ENCODE measurements at places on chromosomes 1 and 21.

GRCh38 chr1:81797701-81798100 is 3.0 kb upstream of the ADGRL2 start:
- no peak for DNase-seq

- DNase-seq = peak; percentile 11
Observed at GRCh38 chr1:202967684-202968281, 726 bp upstream of the CYB5R1 start.

- DNase-seq = no peak
Observed at GRCh38 chr1:59696421-59697115, 118.2 kb upstream of the HOOK1 start.

DNA sequence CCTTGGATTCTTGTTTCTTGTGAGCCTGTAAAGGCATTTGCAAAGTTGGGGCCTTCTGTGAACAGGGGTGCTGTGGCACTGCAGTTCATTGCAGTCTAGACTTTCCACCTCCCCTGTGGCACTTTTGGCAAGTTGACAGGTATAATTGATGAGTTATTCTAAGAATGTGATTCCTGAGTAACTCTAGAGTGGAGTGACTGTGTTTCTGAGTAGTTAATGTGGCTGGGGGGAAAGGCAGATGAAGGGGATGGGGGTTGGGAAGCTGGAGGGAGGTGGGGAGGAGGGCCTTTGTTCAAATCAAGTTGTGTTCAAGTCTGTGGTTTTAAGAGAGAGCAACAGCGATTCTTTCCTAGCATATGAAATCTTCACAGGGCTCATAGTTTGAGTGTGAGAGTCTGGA is 32.9 kb downstream of the PBX1 start:
- no peak for DNase-seq

DNA sequence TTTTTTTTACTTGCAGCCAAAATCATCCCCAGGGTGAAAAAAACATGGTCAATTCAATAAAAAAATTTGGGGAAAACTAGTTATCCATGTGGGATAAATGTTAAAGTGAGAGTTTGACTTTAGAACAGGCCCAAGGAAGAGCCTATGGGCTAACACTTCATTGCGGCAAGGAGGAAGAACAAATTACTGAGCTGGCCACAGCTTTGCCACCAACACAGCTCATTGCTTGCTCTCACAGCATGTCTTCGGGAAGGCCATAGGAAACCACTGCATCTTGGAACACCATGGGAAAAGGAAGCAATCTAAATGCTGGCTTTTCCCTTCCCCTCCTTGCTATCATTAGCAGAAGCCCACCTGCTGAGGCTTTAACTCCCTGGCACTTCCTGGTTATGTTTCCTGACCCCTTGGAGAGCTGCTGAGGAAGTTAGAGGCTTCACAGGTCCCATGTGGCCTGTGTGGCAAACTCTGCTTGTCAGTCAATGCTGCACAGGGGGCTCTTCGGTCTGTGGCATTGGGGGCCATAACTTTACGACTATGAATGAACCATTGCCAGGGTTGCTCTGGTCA is 86.0 kb downstream of the SLC25A24 start:
- no peak for DNase-seq

DNA sequence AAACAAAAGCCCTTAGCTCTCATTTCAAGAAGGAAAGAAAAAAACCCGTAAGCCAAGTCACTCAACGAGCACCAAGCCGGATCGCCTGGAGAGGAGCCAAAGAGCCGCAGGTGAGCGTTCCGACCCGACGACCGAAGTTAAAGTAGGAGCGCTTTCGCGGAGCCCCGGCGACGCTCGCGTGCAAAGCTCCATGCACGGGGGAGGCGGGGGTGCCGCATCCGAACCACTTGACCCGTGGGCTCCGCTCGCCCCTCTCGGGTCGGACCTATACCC is 382 bp downstream of the GPBP1L1 start:
- DNase-seq = peak; percentile 66

DNA sequence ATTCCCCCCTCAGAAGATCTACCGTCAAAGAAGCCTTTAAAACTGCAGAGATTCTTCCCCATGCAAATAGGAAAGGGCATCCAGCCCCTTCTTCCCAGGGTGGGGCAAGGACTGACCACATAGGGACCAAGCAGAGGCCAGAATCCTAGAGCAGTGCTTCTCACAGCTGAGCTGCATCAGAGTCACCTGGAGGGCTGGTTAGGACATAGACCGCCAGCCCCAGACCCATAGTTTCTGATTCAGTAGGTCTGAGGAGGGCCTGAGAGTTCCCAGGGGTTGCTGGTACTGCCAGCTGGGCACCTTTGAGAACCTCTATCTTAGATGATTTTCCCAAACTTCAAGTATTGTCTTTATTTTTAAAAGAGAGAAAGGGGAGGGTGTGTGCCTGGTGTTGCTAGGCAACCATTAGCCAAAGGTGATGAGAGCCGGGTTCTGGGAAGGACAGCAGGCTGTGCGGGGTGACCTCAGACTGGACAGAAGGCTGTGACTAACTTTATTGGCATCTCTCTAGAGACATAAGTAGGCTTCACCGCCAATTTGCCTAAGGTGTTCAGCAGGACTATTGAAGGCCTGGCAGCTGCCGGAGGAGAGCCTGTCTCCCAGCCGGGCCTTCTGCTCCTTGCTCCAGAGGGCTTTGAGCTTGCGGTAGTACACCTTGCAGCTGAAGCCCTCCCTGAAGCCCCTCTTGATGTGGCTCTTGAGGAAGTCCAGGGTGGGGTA is 3.0 kb downstream of the SPATA46 start:
- DNase-seq = no peak

All from effector CD4-positive, alpha-beta T cell (primary cell).